ENCODE measurements at places on chromosomes 12 and 14.

DNA sequence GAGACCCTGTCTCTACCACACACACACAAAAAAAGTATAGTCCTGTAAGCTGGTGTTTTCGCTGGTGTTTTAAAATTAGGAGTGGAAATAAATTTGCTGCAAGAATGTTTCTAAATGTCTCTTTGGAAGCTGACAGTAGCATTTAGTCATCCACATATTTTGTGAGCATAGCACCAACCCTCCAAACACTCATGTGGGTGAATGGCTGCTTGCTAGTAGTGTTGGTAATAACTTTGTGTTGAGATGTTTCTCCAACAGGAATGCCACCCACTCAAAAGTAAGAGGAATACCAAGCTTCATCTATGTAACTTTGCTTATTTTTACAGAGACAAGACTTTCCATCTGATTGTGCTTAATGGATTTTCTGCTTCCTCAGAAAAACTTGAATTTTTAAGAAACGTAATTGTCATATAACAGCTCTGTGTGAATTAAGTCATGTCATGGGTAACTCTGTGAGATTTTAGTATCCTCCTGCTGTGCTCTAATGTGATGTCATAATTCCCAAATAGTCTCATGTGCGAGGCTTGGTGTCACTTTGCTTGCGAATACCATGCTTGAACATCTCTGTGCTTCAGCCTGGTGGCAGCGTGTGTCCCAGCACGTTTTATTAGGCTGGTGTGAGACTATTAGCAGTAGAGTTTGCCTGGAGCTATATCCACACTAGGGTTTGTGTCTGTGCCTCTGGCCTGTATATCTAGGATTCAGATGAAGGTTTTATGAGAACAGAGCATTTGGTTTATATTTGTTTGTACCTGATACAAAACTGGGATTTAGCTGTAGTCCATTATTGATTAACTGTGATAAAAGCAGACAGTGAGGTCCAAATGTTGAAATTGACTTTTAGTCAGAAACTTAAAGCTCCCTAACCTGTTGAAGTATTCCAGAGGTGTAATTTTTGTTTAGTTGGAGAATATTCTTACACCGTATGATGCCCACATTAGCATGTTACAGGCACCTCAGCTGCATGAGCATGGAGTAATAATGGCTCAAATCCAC lies 80.5 kb downstream of the FBXW8 start:
- no peak for DNase-seq

GRCh38 chr12:114827461-114827860 lies 143.5 kb upstream of the TBX3 start:
- DNase-seq = no peak

DNA sequence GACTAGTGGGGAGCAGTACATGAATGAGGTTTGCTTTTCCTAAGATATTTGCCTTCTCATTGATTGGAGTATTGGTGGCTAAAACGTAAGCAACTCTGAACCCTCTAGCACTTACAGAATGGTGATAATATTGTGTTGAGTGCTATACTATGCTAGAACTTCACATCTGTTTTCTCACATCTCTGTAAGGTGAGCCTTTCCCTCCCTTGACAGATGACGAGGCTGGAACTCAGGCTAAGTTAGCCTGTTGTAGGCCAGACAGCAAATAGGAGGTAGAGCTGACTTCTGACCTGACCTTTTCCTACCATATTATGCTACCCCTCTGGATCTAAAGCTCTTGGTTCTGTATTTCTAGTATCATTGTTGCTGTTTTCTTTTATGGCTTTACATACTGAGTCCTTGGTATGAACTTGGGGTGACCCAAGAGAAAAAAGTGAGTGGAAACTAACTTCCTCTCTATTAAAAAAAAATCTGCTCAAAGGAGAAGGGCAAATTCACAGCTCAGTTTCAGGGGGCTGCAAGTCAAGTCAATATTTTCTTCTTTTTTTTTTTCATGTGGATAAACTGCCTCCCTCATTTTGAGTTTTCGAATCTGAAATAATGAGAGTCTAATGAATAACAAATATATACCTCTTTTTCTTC lies 85.9 kb downstream of the CRADD start:
- DNase-seq = no peak

- no peak for DNase-seq
Measured at GRCh38 chr14:100159094-100159864, at the start of gene DEGS2. Gene DEGS2, minus strand, starts transcription at chr14:100159645. Its CDS starts 58 bp downstream, at chr14:100159587.

GRCh38 chr12:104551-105081 lies 38.0 kb downstream of the IQSEC3 start:
- DNase-seq = peak; percentile 56

DNA sequence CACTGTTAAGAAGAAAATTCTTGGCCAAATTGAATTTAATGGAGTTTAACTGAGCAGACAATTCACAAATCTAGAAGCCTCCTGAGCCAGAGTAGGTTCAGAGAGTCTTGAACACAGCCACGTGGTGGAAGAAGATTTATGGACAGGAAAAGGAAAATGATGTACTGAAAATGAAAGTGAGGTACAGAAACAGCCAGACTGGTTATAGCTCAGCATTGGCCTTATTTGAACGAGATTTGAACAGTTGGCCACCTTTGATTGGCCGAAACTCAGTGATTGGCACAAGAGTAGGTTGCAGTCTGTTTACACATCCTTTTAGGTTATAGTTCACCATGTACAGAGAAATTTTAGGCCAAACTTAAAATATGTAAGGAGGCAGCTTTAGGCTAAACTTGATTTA lies 9.9 kb downstream of the OAS2 start:
- DNase-seq = no peak

Data from left kidney (tissue), 8 donors.